ENCODE measurements at places on chromosomes 16 and 17.

DNA sequence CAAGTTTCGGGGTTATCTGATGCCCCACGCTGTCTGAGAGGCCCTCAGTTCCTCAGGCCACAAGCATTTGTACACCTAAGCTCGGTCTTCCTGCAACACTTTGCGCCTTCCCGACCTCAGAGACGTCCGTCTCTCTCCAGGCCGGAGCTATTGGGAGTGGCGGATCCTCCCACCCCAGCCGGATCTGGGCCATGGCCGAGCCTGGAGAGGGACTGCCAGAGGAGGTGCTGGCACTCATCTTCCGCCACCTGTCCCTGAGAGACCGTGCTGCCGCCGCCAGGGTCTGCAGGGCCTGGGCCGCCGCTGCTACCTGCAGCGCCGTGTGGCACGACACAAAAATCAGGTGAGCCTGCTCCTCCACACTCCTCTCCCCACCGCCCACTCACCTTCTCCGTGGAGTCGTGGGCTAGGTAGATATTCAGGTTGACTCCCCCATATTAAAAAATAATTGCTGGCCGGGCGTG is 1.9 kb downstream of the FBXL8 start:
- DNase-seq = no peak

DNA sequence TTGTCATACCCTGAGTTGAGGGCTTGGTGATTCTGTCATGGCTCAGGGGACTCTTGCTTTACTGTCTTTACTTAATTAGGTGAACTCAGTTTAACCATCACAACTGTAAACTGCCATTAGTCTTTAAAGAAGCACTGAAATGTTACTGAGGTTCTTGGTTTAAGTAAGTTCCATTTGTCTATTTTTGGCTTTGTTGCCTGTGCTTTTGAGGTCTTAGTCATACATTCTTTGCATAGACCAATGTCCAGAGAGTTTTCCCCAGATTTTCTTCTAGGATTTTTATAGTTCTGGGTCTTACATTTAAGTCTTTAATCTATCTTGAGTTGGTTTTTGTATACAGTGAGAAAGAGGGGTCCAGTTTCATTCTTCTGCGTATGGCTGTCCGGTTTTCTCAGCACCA is 137.5 kb downstream of the SOCS1 start:
- DNase-seq = no peak

DNA sequence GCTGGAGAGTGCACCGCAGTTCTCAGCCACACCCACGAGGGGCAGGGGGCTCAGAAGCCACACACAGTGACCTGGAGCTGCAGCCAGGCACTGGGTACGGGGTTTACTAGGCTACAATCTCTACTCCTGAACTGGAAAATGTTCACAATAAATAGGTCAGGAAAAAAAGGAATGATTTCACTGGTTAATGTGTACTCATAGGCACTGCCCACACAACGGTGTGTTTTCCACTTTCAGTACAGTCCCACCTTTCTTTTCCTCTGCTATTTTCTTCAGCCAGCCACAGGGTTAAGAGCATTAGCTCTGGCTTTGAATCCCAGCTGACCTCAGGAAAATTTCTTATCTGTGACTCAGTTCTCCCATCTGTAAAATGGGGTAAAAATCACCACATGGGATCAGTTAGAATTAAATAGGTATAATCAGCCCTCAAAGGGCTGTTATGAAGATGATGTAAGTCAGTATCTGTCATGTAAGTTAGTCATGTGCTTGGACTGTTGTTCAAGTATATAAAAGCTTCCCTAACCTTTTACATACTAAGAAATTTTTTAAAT is 35.7 kb downstream of the ZCCHC14 start:
- no peak for DNase-seq

GRCh38 chr17:41013181-41013580 is 4.3 kb upstream of the KRTAP3-1 start:
- no peak for DNase-seq

DNA sequence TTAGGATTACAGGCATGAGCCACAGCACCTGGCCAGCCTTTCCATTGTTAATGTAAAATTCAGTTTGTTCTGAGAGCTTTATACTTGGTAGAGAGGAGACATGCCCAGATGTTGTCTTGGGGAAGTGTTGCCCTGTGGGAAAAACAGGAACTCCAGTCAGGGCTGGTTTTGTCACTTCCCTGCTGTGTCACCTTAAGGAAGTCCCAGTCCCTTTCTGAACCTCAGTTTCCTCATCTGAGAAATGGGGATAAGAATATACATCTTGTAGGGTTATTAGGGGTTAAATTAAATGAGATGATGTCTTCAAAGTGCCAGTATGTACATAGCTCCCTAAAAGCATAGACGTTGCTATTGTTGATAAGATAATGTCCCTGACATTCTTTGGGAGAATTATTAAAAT is 25.3 kb downstream of the CLEC16A start:
- no peak for DNase-seq

GRCh38 chr16:81513204-81514040 is 68.8 kb downstream of the CMIP start:
- no peak for DNase-seq

DNA sequence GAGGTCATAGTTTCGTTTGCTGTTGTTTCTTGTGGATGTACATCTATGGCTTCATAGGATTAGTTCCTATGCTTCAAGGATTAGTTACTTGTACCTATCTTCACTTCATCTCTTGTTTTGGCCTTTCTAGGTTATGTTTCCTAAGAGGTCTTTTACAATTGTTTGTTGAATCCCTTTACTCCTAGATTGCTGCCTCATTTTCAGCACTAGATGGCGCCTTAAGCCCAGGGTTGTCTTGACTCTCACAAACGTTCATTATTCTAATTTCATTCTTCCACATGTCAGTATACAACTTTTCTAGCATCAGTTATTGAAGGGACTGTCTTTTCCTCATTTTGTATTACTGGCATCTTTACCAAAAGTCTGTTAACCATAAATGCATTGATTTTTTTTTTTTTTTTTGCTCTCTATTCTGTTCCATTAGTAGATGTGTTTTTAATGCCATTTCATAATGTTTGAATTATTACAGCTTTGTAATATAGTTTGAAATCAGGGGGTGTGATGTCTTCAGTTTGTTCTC is 45.0 kb upstream of the NACA2 start:
- DNase-seq = no peak

DNA sequence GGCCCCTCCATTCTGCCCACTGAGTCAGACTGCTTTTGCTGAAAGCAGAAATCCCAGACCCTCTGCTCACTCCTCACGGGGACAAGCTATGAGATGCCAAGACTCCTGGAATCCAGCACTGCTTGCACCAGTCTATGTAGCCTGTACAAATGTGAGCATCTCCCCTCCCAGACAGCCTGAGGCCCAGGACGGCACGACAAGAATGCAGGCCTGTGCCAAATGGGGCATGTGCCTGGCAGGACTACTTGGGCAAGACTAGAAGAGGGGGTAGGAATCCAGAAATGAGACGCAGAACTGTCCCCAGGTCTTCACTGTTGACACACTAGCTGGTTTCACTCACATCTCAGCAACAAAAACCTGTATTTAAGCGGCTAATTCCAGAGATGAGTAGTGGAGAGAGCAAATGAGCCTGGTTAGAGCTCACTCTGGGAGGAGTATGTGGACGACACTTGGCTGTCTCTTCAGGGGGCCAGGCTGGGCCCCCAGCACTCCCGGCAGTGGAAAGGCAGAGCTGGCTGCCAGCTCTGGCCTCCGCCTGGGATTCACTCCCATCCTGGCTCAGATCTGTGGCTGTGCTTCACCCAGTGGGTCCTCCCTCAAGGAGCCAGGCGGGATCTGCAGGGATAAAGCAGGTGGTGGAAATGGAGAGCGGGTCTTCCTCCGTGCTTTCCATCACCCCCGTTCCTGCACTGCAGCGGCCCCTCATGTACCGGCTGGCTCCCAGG is 2.9 kb upstream of the MYO1C start:
- no peak for DNase-seq

DNA sequence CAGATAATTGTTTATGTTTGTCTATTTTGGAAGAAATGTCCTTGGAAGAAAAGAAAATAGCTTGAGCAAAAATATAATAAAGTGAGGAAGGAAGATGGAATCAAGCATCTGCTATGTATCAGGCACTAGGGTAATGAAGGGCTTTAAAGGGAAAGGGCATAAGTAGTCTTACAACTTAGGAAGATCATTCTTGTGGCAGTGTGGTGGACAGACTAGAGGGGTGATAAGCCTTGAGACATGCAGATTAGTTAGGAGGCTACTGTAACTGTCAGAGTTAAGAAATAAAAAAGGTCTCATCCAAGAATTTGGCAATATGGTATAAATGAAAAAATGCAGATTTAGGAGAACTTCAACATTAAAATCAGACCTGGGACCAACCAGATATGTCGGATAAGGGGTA is 14.9 kb downstream of the FAM222B start:
- no peak for DNase-seq

GRCh38 chr16:75065149-75065505 is 51.5 kb downstream of the LDHD start:
- no peak for DNase-seq

DNA sequence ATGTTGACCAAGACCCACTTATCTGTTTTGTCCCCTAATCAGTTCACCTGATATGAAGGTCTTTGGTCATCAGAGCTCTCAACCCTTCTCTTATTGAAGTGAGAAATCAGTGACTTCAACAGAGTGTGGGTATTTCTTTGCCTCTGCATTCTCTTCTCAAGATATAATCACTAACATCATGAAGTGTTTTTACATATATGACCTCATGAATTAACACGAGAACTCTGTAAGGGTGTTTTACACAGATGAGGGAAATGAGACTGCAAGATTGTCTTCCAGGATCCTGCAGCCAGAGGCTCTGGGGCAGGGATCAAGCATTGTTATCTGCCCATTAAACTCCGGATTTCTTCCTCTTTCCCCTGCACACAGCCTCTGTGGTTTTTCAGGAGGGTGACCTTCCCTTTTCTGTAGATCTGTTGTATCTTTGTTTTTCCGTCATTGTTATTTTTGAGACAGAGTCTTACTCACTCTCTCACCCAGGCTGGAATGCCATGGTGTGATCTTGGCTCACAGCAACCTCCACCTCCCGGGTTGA is 22.7 kb downstream of the LCMT1 start:
- DNase-seq = no peak

DNA sequence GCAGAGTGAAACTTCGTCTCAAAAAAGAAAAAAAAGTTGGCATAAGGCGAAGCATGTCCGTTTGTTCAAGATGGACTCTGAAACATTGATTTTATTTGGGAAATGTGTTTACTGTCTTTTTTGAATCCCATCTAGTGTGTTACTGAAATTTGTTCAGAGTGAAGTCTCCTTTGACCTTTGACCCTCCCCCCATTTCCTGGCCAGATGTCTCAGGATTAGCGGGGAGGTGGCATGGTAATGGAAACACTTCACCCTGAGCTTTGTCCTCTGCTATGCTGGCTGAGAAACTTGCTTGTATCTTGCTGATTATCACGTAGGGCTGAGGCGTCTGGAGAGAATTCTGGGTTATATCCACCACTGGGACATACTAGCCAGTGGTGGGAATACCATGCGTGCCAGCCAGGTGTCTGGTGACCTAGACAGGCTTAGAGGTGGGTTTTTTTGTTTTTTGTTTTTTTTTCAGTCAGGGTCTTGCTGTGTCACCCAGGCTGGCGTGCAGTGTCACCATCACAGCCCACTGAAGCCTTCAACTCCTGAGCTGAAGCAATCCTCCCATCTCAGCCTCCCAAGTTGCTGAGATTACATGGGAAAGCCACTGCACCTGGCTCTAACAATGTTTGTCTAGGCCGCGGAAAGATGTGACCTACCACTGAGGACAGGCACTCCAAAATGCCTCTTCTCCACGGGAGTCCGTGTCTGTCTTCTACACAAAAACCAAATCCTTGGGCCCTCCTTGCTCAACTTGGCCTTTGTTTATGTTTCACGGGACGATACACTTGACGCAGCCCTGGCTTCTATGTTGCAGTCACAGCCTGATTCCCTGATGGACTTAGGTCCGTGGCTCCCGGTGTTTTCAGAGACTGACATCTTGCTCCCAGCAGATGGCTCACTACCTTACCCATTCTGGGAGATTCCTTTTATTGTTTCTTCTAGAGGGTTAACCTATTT is 6.6 kb upstream of the GALK1 start:
- no peak for DNase-seq

DNA sequence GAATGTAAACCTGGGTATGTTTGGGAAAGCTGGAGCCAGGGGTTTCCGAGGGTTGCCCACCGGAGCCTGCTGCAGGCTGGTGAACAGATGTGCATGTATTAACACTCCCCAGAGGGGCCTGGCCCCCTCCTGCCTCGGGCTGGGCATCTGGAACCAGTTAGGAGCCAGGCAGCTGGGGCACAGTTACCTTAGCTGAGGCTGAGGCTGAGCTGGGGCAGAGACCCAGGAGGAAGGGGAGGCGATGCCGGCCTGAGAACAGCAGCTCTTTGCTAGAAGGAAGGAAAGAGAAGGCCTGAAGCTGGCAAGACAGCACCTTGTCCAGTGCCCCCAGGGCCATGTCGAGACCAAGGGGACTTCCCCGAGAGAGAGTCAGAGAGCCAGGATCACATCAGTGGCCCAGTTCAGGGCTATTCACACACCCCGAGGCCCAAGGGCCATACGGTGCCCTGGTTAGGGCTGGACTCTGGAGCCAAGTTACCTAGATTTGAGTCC is 65.8 kb downstream of the RMI2 start:
- DNase-seq = no peak

GRCh38 chr16:1333149-1333812 is at the start of gene BAIAP3:
BAIAP3 (plus strand) TSS chr16:1333645; CDS start chr16:1338550, 4,905 bp downstream.
- DNase-seq = no peak

DNA sequence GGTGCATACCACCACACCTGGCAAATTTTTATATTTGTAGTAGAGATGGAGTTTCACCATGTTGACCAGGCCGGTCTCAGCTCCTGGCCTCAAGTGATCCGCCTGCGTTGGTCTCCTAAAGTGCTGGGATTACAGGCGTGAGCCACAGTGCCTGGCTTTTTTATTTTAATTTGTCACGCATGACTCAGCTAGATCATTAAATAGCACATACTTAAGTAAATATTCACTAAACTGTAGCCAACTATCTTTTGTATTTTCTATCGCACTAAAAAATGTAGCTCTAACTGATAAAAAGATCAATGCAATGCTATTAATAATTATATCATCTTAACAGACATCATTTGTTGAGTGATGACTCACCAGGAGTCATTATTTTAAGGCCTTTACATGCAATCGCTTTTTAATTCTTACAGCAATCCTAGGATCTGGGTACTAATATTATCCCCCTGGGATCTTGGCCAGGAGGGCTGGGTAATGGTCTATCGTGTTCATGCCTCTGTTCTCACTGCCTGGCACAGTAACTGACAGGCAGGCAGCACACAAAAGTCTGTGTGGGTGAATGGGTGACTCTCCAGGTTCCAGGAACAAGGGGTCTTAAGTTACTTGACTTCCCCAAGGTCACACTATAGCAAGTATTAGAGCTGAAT is 693.5 kb upstream of the EEF2KMT start:
- no peak for DNase-seq
